ENCODE measurements at places on chromosomes 7 and 10.

- DNase-seq: no peak
Measured at GRCh38 chr7:44897309-44897708, 12.0 kb upstream of the PURB start.

GRCh38 chr10:32959006-32959920, 1.2 kb upstream of the ITGB1 start:
- DNase-seq: no peak

- no peak for DNase-seq
Measured at GRCh38 chr10:27660711-27661110, 84.9 kb downstream of the MKX start.

GRCh38 chr10:100119726-100120125, 38.1 kb upstream of the CPN1 start:
- no peak for DNase-seq

GRCh38 chr10:60148266-60148840, 241.3 kb downstream of the ANK3 start:
- no peak for DNase-seq

DNA sequence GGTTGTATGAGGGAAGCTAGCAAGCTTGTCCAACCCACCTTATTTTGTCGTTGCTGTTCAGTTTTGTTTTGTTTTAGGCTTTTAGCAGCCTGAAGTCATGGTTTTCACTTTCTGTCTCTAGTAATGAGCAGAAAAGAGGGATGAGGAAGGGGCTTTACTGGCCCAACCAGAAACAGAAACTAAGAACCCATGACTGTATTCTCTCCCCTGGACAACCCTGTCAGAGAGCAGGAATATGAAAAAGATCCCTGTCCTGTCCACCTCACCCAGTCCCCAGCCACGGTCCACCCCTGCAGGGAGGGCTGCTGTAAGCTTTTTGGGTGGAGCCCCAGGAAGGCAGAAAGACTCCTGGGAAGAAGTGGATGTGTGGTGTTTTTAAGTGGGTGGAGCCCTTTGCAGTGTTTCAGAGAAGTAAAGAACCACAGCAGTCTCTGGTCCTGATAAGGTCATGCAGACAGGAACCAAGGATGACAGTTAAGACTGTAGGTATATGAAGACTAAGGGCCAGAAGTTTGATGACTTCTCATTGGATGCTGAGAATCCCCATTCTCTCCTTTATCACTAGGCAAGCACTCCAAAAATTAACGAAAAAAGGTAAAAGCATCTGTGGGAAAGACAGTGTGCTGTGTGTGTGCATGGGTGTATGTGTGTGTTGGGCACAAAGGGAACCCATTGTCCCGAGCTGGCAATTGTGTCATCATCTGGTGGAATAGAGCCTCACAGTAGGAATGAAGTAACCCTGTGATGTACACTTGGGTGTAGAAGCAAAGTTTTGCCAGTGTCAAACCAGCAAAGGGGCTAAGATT, 13.8 kb downstream of the MRPL32 start:
- no peak for DNase-seq

DNA sequence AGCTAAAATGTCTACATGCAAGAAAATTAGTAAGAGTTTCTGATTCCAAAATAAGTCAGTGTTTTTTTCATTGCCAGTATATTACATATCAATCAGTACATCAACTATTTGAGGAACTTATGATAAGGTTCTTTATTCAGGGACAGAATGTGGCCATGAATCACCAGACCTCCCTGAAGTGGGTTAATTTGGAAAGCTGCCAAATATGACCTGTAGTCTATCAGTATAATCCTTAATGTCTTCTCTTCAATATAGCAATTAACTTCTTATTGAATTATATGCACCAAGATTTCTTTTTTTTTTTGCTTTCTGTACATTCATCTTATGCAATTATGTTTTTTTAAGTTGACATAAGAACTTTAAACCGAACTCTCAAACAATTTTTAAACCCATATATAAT, 714.5 kb upstream of the POT1 start:
- DNase-seq: no peak

- no peak for DNase-seq
Measured at GRCh38 chr10:61357687-61358086, 95.5 kb downstream of the TMEM26 start.

DNA sequence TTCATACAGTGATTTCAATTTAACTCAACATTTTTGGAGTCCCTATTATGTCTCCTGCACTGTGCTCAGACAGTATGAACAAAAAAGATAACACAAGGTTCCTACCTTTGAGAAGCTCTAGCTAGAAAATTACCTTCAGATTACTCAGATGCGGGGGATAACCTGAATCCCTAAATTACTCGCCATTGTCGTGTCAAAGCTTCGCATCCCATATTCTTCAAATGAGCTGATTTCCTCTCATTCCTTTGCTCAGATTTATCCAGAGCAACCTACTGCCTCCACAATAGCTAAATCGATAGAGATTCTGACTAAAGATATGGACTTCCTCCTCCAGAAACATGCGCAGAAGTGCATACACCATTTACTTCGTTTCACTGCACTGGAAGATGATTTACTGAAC, 42.6 kb downstream of the ZNF800 start:
- DNase-seq: no peak
